ENCODE measurements at places on chromosomes 16 and 17.

- no peak for DNase-seq
These were observed 69.3 kb downstream of the STXBP4 start for GRCh38 chr17:55037828-55038227.

- no peak for DNase-seq
These were observed 2290.1 kb downstream of the TP53TG3F start for GRCh38 chr16:35749253-35750141.

- no peak for DNase-seq
These were observed 7.8 kb downstream of the CTF1 start for GRCh38 chr16:30904114-30904780.

DNA sequence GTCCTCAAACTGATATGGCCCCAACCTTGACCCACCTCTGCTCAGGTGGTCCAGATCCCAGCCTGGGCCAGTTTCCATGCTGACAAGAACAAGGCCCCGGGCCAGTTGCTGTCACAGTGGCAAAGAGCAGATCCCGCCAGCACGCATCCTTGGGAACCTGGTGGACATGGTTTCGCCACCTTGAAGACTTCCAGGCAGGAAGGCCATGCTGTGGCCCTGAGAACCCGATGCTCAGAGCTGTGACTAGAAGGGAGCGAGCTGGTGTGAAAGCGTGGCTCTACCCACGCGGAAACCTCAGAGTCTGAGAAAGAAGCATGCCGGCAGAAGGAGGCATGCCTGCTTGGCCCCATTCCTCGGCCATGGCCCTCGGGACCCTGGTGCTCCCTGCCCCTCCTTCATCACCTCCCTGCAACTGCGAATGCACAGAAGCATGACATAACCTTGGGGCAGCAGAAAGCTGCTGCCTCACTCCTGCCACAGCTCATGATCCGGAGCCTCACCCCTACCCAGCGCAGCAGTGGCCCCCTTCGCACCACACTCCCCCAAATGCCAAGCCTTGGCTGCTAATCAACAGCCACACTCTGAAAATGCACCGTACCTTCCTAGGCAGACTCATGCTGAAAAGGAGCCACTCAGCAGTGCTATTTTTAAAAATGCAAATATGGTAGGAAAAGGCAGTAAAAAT lies 33.2 kb downstream of the UBE2O start:
- no peak for DNase-seq

- no peak for DNase-seq
These were observed 11.3 kb downstream of the NTN1 start for GRCh38 chr17:9032583-9032982.

DNA sequence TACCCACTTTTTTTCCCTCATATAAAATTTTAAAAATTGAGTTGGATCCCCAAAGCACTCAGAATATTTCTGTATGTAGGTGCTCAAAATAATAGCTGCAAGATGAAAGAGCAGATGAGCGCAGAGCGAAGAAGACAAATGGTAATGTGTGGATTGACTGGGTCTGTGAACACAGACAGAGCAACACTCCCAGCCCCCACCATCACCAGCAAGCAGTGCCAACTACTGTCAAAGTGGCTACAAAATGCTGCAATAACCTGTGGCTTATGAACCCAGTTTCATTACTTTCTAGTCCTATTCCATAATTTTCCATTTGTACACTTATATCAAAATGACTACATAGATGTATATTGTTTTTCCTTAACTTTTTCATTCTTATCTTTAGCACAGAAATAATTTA lies 137.2 kb downstream of the MYO1D start:
- DNase-seq, result no peak

DNA sequence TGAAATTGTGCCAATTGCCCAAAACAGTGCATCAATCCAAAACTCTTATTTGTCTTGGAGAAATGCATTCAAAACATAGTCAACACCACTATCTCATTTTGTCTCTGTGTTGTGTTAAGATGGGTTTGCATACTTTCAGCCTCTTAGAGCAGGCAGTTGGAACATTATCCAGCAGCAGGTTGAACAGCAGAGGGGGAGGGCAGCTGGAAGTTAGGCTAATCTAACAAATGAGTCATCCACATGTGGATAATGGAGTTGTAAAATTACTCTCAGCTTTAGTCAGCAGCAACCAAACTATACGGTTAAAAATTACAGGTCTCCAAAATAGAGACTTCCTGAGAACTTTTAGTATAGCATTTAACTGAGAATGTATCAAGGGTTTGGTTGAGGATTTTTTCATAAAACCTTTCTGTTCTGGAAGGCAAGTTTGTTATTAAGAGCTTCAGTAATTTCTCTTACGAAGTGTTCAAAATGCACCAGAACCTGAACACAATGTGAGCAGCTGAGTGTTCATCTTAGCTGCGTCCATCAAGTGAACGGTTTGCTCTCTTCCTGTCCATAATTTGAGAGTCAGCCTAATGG lies 46.3 kb downstream of the PRKCA start:
- DNase-seq, result no peak

- DNase-seq, result no peak
These were observed 13.2 kb downstream of the TERF2IP start for GRCh38 chr16:75660726-75661302.

DNA sequence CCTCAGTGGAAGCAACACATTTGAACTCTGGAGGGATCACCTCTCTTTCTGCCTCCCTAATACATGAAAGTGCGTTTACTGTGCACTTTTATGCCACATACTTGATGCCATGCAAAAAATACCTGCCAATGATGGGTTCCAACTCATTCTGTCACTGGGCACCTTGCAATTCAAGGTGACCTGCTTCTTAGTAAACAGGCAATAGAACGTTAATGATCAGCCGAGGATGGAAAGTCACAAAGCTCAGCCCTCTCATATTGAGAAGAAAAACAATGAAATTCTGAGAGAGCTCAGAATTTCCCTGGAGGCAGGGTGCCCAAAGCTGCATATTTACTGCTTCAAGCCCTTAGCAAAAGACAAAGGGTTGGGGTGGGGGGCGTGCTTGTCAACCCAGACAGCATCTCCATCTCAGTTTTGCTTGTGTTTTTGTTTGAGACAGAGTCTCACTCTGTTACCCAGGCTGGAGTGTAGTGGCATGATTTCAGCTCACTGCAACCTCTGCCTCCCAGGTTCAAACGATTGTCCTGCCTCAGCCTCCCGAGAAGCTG lies 23.2 kb downstream of the LITAF start:
- peak; percentile 43 for DNase-seq

- no peak for DNase-seq
These were observed 3.9 kb downstream of the XYLT1 start for GRCh38 chr16:17466876-17467275.

DNA sequence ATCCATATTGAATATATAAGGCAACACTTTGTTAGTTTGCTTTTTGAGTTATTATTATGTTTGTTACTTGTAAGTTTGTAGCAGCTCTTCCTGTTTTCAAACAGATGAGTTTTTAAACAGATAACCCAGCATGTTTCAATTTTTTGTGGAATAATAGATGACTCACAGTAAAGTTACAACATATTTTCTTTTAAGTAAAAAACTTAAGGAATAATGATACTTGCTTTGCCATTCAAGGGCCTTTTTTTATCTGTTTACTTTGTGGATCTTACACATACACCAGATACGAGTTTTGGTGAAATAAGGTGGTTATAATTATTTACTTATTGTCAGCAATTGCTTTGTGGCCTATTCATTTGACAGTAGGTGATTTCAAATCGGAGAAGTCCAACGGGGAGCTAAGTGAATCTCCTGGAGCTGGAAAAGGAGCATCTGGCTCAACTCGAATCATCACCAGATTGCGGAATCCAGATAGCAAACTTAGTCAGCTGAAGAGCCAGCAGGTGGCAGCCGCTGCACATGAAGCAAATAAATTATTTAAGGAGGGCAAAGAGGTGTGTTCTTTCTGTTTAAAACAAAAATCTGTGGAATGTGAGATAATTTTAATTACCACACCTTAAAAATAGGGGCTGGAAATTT lies 66.3 kb downstream of the BPTF start:
- DNase-seq, result no peak

DNA sequence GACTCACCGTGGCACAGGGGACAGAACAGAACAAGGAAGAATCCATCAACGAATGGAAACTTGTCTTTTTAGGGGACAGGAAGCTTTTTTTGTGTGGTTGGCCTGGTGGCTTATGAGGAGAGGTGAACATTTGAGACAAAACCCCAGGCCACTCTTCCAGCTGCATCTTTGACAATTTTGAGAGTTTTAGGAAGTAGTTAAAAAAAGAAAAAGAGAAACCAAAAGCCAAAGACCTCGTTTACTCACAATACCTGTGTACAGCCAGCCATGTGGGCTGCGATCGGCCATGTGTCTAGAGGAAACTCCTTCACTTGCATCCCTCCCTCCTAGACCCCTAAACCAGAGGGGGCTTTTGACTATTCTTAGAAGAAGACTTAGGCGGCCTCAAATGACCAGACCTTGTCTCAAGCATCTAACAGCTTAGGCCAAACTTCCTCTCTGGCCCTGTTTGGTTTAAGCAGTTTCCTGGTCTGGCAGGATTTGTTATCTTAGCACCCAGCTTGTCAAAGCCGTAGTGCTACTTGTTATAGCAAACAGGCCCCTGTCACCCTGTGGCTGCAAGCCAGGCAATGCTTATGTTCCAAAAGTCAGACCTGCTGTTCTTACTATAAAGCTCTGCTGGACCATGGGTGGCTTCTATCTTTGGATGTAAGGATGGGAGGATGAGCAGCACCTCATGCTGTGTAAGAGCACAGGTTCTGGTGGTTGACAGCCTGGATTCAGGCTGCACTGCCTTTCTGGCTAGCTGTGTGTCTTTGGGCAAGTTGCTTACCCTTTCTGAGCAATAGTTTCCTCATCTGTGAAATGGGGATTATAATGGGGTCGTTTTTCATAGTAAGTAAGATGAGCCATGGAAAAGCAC lies 17.7 kb downstream of the KSR1 start:
- peak; percentile 37 for DNase-seq

GRCh38 chr16:11576427-11577289 lies 10.1 kb downstream of the LITAF start:
- no peak for DNase-seq

DNA sequence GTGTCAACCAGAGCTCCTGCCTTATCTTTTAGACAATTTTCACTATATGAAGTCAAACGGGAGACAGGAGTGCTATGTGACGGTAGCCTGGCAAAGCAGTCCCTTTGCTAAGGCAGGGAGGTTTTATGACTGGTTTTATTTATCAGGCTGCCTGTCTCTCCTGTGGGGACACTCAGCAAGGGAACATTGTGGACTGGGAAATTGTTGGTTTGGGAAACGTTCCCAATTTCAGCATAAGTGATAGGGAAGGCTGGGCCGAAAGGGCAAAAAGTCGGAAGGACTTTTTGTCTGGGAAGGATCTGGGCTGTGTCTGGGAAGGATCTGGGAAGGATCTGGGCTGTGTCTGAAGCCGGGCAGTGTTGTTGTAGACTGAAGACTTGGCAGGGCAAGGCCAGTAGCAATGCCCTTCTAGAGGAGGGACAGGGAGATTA lies 211.2 kb downstream of the PARN start:
- no peak for DNase-seq

DNA sequence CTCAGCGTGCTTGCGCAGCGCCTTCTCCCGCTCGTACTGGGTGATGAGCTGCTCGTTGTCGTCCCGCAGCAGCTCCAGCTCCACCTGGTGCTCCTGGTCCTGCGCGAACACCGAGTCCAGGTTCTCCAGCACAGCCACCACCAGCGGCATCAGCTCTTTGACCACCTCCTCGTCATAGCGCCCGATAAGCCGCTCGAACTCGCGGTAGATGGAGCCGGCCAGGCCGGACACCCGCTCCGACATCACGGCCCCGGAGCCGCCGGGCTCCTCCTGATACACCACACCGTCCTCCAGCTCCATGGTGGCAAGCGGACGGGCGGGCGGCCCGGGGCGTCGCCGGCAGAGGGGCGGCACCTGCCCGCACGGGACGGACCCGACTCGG lies 320 bp downstream of the SPAG9 start:
- DNase-seq, result no peak

DNA sequence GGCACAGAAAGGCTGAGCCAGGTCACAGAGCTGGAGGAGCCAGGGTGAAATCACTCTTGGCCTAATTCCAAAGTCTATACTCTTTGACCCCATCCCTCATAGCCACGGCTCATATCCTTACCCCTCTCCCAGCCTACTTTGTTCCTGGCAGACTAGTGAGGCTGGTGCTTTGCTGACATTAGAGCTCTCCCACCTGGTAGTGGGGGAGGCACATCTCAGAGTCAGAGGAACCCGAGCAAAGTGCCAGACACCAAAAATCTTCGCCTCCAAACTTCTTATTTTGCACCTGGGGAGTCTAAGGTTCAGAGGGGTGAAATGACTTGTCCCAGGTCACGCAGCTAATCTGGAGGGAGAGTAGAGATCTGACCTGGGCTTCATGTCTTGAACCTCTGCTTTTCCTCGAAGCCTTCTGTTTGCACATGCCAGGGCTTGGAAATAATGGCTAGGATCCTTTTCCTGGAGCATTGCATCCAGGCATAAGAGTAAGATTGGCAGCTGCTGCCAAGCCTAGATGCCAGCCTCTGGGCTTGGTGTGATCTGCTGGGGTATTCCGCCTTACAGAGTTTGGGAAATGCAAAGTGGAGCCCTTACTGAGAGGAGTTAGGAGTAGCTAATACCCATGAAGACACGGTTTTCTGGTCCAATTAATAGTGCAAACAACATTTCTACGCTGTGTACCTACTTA lies 126.9 kb downstream of the SPACA3 start:
- no peak for DNase-seq

DNA sequence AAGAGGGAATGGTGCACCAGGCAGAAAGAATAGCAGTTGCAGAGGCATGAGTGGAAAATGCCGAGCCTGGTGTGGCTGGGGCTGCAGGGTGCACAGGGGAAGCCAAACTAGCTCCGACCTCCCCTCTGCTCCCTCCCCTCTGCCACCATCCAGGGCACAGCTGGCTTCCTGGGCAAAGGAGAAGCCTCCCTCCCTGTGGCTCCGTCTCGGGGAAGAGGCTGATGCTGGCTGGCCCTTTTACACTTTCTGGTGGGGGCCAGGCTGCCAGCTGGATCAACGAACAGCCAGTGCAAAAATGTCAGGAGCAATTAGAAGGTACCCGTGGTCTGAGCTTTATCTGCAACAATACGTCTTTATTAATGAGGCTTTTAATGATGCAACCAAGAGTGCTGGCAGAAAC lies 37.1 kb upstream of the KCNJ12 start:
- DNase-seq, result no peak

DNA sequence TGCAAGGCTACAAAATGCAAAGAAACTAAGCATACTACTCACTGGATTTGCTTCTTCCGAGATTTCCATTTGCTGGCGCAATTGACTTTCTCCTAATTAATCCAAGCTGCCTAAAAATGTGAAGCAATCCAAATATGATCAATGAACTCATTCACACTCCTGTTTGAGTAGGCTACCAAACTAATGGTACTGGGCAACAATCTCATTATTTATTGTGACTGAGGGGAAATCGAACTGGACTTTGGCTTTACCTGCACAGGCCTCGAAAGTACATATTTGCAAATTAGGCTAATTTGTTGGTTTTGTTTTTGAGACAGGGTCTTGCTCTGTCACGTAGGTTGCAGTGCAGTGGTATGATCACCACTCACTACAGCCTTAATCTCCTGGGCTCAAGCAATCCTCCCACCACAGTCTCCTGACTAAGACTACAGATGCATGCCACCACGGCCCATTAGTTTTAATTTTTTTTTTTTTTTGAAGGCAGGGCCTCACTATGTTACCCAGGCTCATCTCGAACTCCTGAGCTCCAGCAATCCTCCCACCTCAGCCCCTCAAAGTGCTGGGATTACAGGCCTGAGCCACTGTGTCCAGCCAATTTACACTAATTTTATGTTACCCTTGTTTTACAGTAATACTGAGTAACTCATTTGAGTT lies 2.6 kb downstream of the ERI2 start:
- DNase-seq, result no peak

GRCh38 chr17:71636644-71637043 lies 484.2 kb upstream of the SOX9 start:
- no peak for DNase-seq

- DNase-seq, result no peak
These were observed 181.2 kb downstream of the NTN1 start for GRCh38 chr17:9202532-9202931.

GRCh38 chr17:57699751-57700219 lies 45.3 kb downstream of the CCDC182 start:
- DNase-seq, result no peak
